ENCODE measurements at places on chromosomes 11 and 22.
A peak's percentile ranks its signal among the peaks of the same experiment; 100 is the strongest.

DNA sequence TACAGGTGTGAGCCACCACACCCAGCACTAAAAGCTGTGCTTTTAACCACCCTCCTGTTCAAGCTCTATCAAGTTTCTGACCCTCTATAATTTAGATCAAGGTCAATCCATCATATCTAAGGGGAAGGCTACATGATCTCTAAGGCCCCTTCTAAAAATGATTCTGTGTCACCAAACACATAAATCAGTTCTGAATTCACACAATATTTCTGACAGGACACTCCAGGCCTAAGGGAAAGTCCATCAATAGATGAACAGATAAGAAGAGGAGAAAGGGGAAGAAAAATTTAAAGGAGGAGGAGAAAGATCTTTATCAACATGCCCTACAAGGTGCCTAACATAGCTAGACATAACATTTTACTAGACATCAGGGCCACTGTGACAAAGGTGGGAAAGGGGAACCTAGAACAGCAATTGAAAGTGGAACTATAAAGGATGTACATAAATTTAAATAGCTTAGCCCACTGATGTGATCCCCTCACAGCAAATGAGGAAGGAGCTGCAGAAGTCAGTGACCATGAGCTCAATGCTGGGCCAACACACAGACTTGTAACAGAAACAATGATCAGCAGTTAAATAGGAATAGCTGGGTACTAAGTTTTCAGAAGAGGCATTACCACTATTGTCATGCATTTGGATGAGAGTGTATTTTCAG, 4.7 kb downstream of the PRCP start:
- no peak for DNase-seq

DNA sequence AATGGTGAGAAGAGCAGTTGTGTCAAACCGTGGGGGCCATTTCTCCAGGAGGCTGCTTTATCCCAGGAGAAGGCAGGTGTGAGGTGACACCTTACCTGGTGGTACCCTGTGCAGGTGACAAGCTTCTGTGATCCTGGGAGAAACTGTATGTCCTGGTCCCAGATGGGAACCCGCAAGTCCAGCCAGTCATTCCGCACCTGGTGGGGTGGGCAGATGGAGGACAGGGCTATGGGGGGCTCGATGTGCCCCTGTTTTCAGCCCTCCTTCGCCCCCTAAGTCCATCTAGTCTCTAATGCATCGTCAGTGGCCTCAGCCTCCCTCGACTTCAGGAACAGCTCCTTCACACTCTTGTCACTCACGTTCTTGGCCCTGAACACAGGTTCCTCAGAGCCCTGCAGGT, 2.7 kb upstream of the TEX54 start:
- DNase-seq, result no peak

GRCh38 chr11:1832211-1832919, 2.4 kb upstream of the SYT8 start:
- DNase-seq, result peak; percentile 73

DNA sequence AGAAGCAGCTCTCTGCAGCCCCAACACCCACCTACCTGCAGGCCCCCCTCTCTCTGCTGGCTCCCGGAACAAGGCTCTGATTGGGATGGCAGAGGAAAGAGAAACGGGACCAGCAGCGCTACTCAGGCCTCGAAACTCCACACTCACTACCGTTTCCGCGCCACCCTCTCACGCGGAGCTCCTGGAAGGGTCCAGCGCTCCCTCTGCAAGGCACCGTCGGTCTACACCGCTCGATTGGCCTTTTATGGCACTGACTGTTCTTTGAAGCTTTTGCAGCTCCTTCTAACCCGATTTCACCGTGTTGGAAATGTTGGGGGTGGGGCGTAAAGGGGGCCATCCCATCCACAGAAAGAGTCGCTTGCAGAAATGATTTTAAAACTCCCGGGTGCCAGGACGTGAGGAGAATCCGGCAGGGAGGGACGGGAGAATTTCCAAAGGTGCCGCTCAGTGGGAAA, 323 bp upstream of the PANX1 start:
- no peak for DNase-seq

DNA sequence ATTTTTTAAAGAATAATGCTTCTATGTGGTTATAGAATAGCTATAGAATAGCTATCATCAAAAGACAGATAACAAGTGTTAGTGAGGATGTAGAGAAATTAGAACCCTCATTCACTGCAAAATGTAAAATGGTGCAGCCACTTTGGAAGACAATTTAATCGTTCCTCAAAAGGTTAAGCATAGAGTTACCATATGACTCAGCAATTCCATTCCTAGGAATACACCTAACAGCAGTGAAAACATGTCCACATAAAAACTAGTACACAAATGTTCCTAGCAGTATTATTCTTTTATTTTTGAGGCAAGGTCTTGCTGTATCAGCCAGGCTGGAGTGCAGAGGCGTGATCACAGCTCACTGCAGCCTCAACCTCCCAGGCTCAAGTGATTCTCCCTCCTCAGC, 34.0 kb downstream of the RTL6 start:
- no peak for DNase-seq

- DNase-seq, result no peak
These were observed 2.7 kb upstream of the SCUBE1 start for GRCh38 chr22:43345761-43346301.

DNA sequence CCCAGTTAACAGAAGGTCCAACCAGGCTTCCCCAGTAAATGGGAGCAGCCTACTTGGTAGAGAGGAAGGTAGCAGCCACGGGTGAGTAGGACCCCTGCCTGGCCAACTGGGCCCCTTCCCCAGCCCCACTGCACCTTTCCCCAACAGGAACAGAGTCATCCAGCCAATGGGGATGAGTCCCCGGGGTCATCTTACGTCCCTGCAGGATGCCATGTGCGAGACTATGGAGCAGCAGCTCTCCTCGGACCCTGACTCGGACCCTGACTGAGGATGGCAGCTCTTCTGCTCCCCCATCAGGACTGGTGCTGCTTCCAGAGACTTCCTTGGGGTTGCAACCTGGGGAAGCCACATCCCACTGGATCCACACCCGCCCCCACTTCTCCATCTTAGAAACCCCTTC, 6.6 kb downstream of the RIC8A start:
- DNase-seq, result no peak

DNA sequence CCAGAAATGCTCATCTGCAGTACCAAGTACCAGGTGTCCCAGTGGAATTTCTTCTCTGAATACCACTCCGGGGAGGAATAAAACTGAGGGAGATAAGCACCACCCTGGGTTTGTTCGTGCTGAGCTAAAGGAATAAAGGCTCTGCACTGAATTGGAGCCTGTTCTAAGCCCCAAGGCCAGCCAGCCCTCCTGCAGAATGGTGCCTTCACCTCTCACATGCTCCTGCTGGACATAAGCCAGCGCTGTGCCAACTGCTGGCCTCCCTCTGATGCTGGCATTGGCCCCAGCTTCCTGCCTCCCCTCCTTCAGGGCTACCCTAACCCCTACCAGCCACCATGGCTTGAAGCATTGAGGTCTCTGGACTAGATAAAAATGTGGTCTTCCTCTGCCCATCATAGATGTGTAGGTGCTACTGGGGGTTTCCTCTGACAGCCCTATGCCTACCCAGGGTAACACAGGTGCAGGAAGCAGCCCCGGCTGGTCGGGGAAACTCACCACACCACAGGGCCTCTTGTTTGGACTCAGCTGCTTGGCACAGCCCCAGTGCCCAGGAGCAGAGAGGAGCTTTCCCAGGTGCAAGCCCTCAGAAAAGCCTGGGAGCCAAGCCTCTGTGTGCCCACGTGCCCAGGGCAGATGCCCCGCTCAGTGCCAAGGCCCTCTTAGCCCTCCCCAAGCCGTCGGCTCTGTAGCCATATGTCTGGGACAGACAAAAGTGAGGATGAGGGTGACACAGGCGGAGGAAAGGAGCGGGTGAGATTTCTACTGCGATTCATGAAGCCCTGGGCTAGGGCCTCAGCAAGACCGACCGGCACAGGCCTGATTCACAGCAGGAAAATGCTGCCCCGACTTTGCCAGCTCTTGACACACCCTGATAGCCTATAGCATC, 34.1 kb upstream of the JAM3 start:
- peak; percentile 38 for DNase-seq

GRCh38 chr22:36700711-36701670, 2.6 kb downstream of the CACNG2 start:
- no peak for DNase-seq

GRCh38 chr11:15863411-15863810, 492.9 kb downstream of the SOX6 start:
- DNase-seq, result no peak

- DNase-seq, result no peak
These were observed 9.1 kb downstream of the HPS5 start for GRCh38 chr11:18312663-18313420.

DNA sequence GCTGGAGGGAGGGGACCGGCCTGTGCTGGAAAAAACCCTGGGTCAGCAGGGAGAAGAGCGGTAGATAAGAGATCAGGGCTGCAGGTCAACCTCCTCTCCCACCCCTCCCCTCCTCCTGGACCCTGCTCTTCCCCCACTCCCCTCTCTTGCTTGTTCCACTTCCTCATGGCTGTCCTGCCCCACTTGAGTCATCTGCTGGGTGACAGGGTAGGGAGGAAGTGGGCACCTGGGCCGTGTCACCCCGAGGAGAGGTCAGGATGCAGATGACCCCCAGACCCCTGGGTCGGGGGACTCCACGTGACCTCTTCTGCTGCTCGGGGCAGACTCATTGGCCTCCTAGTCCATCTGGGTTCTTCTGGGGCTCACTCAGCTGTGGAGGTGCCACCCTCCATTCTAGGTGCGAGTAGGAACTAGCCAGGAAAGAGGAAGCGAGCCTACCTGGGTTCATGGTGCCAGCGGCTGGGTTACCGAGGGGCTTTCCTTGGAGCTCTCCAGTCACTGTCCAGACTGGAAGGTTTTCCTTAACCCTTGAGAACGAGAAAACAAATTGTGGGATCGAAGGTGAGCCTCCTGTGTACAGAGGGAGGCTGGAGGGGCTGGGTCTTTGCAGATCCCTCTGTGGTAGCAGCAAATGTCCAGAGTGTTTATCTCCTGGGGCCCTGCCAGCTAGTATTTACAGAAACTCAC, 6.5 kb downstream of the APOL2 start:
- DNase-seq, result no peak

GRCh38 chr11:72238492-72239312, 5.3 kb downstream of the PHOX2A start:
- DNase-seq, result no peak

DNA sequence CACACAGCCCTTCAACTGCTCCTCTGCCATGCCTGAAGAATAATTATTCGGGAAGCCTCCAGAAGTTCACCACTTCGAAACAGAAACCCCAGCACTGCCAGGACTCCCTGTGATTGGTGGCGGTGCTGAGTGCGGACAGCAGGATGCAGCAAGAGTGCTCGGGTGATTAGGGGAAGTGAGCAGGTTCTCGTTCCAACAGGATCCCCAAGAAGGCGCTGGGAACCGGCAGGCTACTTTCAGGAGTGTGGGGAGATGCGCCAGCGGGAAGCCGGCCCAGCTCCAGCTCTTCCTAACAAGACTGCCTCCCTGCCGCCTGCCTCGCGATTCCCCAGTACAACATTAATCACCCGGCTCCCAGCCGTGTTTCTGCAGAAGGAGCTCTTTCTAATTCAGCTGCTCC, 630.2 kb downstream of the BRD1 start:
- no peak for DNase-seq

DNA sequence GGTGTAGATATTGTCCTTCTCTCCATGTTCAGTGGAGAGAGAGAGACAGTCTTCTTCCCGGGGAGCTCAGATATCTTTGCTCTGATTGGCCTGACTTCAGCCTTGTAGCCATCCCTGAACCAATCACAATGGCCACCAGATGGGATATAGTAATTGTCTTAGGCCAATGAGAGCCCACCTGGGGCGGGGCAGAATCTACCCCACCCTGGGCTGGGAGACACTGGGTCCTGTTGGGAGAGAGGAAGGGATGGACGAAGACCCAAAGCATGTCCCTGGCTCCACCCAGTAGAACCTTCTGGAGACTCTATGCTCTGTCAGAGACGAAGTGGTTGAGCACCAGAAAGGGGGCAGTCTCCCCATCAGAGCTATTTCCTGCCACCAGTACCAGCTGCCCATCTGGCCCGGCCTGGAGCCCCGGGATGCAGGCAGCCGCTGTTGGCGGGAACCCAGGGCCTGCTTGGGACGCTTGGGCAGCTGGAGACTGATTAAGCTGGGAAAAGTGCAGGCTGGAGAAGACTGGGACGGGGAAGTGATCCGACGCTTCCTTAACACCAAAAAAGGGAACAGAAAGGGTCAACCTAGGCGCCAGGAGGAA, 31.6 kb upstream of the CBX7 start:
- no peak for DNase-seq

- DNase-seq, result peak; percentile 26
These were observed 118.9 kb upstream of the PARVA start for GRCh38 chr11:12258451-12258850.

- DNase-seq, result no peak
These were observed 52.2 kb upstream of the L3MBTL2 start for GRCh38 chr22:41152902-41153301.

DNA sequence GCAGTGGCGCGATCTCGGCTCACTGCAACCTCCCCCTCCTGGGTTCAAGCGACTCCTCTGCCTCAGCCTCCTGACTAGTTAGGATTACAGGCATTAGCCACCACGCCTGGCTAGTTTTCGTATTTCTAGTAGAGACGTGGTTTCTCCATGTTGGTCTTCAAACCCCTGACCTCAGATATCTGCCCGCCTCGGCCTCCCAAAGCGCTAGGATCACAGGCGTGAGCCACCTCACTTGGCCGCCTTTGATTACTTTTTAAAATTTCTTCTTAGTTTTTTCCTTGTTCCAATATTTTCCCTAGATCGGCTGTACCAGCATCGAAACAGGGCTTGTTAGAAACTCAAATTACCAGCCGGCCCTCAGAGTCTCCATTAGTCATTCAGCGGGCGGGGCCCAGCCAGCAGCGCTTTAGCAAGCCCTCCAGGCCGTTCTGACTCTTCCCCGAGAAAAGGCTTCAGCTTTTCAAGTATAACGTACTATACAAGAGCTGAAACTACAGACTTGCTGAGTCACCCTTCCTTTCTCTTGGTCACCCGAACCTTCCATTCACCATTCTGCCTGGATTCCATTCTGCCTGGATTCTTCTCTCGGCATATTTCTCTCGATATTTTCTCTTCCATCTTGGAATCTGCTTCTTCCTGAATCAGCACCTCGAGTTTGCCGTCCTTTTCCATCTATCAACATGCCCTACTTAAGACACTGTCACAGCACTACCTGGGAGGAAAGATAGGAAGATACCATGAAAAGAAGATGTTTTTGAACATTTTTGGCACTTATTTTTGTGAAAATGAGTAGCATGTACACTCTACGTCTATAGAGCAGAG, 6.7 kb upstream of the CAPRIN1 start:
- DNase-seq, result no peak

DNA sequence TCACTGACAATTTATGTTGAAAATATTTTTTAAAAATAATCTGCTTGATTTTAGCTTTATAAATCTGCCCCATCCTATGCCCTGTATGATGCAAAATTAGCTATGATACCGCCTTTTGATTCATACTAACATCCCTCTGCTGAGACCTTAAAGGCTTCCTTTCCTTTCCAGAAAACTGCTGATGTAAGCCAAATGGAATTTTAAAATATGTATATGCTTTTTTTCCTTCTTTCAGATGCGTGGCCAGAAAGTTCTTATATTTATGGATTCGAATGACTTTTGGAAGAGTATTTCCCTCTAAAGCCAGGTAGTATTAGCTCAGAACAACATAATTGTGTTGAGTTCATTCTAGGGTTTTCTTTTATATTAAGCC, 34.5 kb downstream of the SFI1 start:
- no peak for DNase-seq
